ENCODE measurements at places on chromosomes 7 and 10.
A peak's percentile ranks its signal among the peaks of the same experiment; 100 is the strongest.

DNA sequence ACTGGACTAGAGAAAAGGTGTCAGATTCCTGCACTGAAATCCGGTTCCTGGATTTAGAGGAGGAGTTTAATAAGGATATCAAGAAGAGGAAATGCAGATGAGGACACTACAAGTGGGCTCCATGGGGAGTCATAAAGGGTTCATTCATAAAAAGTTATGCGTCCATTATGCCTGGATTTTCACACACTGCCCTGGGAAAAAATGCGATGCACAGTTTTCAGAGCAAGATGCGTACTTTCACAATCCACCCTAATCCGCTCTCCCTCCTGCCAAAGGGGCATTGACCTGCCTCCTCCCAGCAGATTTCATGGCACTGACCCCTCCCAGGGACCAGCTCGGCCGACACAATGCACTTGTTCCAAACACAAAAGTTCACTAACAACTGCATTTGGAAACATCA, 42.2 kb upstream of the OPALIN start:
- DNase-seq: no peak

DNA sequence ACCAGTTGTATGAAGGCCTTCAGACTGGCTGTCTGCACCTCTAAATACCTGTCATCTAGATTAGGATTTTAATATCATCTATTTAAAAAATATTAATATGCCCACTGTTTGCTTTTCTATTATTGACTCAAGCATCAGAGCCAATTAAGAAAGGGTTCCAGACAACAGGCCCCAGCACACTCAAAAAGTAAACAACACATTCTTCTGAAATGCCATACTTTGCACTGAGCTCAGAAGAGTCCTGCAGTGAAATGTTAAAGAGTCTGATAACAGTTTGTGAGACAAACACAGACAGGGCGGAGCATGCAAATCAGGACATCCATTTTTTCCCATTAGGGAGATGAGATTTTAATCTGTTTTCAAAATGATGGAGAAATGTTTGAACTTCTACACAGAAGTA, 45.9 kb upstream of the KLF6 start:
- no peak for DNase-seq

DNA sequence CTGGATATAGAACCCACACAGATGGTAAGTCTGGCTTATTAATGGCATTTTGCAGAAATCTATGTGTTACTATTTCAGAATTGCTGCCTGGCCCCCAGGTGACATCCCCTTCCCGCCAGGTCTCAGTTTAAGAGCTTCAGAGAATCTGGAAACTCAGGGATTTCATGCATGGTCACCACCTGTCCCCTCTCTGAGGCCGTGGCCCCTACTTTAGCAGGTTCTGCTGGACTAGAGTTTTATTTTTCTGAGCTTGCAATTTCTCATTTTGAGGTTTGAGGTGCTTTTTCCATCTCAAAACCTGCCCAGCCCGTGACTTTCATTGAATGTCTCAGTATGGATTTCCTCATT, 24.7 kb upstream of the GJD4 start:
- DNase-seq: no peak

DNA sequence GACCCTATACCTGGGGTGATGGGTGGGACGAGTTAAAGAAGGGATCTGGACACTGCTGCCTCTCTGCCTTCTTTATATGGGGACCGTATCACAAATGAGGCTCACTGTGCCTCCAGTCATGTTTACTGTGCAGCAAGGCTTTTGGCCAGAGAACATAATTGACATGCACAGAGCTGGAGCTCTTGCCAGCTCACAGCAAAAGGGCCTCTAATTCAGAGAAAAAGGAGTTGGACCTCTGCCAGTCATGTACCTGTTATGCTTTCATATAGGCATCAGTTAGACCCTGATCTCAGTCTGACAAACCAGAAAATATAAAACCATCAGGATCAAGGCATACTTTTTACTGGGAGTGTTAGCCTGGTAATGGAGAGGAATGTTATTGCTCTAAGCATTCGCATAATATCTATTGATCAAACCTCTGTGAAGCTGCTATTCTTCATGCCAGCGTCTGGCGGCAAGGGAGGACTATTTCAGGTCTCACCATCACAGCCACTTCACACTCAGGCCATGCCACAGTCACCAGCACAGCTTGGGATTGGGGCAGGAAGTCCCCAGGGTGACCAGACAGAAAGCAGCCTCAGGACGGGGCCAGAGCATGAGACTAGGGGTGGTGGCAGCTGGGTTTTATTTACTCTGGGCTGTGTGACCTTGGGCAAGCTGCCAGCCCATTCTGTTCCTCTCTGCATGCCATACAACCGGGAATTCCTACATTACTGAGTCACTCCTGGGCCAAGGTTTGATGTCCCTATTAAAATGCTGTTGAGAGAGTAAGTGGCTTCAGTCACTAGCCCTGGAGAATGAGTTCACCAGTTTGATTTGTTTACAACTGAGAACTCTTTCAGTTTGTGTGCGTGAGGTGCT, 90.1 kb downstream of the NPSR1 start:
- DNase-seq: peak; percentile 88

DNA sequence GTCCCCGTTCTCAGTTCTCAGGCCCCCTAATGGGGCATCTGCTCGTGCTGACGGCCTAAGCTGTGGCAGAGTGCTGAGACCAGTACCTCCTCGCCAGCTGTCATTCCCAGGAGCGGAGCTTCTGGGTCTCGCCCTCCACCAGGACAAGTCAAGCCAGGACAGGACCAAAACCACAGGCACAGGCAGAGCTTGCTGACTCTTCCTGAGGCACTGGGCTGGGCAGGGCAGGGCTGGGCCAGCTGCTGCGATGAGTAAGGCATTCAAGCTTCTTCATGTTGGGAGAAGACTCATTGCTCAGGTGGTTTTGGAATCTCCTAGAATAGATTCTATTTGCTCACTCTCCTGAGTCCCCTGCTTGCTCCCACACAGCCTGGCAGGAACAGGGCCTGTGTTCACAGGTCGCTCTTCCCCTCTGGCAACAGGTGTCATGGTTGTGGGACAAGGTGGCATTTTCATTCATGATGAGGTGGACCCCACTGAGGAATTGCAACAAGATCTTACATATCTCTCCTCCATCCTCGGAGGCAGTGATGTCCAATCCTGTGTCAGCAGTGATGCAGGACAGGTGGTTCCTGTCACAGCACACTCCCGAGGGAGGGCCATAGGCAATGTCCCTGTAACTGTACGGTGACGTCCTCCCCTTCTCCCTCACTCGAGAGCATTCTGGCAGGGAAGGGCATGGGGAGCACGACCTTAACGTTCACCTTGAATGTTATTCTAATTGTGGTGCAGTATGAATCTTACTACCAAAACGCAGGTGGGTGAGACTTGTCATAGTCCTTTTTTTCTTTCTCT, 17.0 kb upstream of the SH3PXD2A start:
- no peak for DNase-seq

DNA sequence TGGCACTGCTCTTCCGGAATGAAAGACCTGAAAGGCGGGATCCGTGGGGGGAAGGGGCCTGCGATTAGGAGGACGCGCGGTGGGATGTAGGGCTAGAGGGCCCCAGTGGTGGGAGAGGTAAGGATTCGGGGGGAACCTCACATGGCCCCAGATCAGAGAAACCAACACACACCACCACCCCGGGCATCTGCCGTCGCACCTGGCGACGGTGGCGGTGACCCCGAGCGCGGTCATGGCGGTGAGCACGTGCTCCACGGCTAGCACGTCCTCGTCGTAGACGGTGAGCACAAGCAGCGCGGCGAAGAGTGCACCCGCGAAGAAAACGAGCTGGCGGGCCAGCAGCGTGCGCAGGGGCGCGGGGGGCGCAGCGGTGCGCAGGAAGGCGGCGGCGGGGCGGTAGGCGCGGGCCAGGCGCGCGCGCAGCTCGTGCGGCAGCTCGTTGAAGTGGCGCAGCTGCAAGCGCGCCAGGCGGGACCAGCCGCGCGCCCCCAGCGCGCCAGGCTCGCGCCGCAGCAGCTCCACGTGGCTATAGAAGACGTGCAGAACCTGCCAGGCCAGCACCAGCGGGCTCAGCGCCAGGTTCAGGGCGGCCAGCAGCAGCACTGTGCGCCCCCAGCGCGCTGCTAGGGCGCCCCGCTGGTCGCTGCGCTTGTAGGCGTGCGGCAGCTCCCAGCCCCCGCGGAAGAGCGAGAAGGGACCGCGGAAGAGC, 5.7 kb downstream of the ATG9B start:
- no peak for DNase-seq

DNA sequence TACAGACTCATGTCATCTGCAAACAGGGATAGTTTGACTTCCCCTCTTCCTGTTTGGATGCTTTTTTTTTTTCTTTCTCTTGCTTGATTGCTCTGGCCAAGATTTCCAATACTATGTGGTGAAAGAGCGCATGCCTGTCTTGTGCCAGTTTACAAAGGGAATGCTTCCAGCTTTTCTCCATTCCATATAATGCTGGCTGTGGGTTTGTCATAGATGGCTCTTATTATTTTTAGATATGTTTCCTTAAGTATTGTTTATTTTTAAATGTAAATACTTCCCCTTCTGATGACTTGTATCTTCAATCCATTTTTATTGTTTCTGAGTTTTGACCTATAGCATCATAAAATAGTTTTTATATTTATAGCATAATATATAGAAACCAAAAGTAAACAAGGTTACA, 17.9 kb downstream of the FAM237B start:
- DNase-seq: no peak

GRCh38 chr10:79378383-79378646, 31.0 kb downstream of the PPIF start:
- DNase-seq: no peak

DNA sequence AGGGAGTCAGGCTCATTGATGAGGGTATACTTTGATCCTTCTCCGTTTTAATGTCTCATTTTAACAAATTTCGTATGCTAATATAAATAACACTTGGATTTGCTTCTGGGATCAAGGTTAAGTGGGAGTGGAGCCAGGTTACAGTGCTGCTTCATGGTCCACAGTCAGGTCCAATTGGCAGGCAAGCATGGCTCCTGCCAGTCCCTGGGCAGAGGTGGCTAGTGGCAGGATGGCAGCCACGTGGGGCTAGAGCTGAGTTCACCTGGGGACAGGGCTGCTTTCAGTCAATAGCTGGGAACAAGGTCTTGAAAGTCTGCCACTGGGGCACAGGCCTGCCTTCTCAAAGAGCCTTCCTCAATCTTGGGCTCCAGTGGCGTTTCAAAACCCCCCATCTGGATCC, 16.0 kb upstream of the VWA2 start:
- DNase-seq: no peak

- no peak for DNase-seq
Observed at GRCh38 chr10:59967079-59967478, 60.7 kb upstream of the CCDC6 start.

DNA sequence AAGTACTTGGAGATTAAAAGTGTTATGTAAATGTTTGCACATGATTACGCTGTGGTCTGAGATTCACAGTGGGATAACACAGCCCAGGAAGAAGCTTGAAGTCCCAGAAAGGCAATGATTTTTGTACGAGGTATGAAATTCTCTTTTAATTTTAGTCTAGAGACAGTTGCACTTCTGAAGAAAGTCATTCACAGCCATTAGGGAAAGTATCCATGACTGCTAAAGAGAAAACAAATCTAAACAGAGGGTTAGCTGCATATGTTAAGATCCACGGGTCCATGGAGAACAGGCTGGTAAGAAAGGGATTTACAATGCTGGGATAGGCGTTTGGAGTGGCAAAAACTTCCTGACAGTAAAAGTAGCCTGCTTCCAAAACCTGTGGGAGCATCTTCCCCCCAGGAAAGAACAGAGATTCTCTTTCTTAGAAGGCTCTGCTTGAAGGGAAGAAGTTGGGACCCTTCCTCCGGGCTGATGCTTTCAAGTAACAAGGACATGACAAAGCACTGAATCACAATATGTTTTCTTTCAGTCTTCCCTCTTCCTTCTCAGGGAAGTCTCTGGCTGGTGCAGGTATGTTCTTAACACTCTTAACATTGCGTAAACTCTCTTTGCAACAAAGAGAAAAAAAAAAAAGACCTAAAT, 220.8 kb upstream of the CELF2 start:
- DNase-seq: no peak

DNA sequence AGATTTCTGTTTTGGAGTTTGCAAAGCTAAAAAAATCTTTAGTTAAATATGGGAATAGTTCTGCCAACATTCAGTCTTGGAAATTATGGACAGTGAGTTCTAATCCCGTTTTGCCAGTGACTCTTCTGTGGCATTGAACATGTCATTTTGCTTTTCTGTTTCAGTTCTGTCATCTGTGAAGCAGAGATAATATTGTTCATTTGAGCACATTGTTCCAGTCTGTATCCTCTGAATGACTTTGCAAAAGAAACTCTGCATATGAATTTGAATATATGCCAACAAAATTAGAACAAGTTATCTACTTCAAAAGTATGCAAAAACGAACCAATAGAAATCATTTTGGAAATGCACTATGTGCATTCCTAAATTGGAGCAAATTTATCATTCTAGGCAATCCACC, 746.0 kb upstream of the POT1 start:
- DNase-seq: no peak

DNA sequence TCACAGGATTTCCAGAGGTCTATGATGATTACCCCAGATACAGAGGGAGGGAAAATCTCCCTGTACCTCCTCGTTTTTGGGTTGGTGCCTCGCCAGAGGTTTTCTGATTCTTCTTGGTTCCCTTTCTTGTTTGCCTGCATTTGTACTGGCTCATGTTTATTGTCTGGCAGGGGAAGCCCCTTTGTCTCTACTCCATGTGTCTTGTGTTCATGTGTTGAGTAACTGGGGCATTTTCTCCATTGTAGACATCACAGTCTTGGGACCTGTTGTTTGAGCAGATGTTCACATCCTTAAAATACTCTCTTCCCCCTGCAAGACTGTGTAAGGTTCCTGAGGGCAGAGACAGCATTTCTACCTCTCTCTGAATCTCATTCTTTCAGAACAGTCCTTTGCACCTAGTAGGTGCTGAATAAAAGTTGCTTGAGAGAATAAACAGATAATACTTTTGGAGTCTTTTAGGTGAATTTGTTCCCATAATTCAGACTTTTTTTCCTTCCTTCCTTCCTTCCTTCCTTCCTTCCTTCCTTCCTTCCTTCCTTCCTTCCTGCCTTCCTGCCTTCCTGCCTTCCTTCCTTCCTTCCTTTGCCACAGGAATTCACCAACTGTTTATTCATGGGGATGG, 25.1 kb downstream of the CDK14 start:
- no peak for DNase-seq

GRCh38 chr7:88760136-88760515, 626 bp downstream of the ZNF804B start:
- no peak for DNase-seq

DNA sequence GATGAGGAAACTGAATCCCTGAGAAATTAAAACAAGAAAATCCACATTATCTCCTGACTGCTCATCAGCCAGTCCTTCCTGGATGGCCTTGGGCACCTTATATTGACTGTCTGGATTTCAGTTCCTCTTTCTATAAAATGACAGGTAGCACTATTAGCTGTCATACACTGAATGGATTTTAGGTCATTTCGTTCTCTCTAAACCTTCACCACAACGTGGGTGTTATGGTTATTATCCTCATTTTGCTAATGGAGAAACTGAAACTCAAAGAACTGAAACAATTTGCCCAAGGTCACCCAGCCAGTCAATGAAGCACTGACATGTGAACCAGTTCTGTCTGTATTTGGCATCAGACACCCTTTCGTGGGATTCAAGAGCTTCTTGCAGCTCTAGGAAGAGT, 193.8 kb downstream of the CYP26A1 start:
- DNase-seq: no peak

GRCh38 chr10:122849090-122849489, 3.4 kb upstream of the CUZD1 start:
- no peak for DNase-seq
